ENCODE measurements at places on chromosomes 5 and 9. TPM values are rescaled to one million over a fixed set of nuclear protein-coding genes. Genes with fewer than 3 reads are reported as not detected.

Gene ITK
- not detected for total RNA-seq

- DNase-seq = no peak
Measured at GRCh38 chr9:22055090-22055489, 46.0 kb upstream of the CDKN2B start.

Gene PKD2L2
- not detected for total RNA-seq

DNA sequence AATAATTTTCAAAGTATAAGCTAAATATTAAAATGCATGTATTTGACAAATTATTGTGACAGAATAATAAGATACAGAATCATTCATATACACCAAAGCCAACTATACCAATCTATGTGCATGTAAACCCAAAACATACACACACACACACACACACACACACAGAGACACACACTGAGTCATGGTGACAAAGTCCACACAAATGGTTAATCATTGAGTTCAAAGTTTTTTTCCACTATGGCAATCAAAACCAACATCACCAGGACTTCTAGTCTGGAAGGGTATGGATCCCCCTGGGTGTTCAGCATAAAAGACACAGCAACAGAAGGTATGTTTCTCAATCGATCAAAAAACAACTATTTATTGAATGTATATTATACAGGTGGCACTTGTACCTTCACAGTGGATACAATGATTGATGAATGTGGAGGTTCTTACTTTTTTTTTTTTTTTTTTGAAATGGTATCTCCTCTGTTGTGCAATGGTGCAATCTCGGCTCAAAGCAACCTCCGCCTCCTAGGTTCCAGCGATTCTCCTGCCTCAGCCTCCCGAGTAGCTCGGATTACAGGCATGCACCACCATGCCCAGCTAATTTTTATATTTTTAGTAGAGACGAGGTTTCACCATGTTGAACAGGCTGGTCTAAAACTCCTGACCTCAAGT lies 137.0 kb downstream of the PDE4D start:
- no peak for DNase-seq

Gene FGF18
- 11.7 TPM for total RNA-seq

GRCh38 chr9:37486616-37487548 lies 1.1 kb downstream of the POLR1E start:
- no peak for DNase-seq

- DNase-seq = no peak
Measured at GRCh38 chr5:178086266-178086665, 27.1 kb upstream of the N4BP3 start.

DNA sequence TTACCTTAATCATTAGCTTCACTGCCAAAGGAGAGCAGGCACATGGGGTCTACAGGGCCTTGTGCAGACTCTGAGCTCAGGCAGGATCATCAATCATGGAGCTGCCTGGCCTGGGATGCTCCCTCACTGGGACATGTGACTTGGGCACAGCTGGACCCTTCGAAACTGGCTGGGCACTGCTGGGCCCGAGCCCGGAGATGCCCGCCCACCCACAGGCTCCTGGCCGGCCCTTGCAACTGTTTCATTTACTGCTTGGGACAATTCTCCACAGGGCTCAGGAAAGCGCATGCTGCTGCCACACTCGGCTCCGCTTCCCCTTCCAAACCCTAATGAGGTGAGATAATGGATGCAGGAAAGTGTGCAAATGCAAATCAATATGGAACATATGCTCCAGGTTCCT lies 387.5 kb downstream of the TRIM36 start:
- DNase-seq = no peak

DNA sequence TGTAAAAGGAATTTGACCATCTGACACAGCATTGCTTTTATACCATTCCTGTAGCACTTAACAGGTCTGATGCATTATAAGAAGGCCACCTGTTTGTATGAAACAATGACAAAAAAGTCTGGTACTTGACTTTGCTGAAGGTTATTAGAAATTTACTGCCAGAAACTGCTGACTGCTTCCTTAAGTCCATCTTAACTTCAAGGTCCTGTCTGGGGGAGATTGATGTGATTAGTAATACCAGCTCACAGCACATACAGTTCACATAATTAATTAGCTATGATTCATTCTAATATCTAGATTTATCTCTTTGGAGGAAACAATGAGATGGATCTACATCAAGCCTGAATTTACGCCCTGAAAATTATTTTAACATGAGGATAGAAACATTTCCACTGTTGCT lies 49.6 kb upstream of the TEK start:
- DNase-seq = no peak

Gene WNK2
- 66.0 TPM for total RNA-seq

- no peak for DNase-seq
Measured at GRCh38 chr5:178995341-178995690, 196 bp upstream of the GRM6 start.

DNA sequence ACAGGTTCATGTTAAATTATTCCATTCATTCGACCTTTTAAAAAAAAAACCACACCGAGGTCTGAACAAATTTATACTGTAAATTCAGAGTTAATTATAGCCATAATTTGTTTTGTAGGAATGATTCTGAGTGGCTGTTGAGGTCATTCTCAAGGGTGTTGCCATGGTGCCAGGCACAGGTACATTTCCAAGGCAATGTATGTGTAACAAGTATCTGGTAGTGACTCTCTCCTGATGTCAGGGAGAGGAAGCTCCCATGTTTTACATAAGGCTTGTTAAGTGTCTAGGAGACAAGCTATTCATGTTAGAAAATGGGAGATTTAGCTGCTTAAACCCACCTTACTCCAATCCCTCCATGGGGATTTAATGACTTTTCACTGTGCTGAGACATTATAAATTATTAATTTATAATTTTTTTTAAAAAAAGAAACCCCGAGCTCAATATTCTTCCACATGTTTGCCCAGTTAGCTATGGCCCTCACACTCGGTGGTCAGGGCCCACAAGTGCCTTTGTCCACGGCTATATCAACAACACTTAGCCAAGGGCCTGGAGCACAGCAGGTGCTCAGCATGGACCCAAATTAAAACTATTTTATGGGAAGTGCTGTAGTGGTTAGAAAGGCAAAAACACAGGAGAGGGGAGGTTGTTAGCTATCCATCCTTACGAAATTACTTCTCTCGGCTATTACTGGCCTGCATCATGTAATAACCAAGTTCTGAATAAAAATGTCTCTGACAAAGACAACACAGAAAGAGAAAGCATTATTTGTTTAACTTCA lies 154.6 kb upstream of the GNA14 start:
- DNase-seq = no peak

DNA sequence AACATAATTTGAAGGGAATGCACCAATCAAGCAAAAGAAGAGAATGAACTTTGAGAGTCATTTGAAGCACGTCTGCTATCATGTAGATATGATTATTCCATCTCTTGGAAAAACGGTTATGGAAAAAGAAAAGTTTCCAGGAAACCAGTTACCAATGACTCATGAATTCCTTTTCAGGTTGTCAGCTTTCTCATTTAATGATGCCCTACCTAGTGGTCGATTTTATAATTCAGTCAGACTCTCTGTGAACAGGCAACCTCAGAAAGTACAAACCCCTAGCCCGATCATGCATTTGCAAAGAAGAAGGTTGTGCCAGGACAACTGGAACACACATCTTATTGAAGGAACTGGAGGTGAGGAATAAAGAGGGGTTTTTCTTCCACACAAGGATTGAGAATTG lies 355.1 kb upstream of the GRIA1 start:
- DNase-seq = no peak

Gene TMEM215
- 0.07 TPM for total RNA-seq

GRCh38 chr9:93650448-93650847 lies 74.1 kb downstream of the PHF2 start:
- no peak for DNase-seq

- no peak for DNase-seq
Measured at GRCh38 chr5:36073595-36074216, 7.0 kb upstream of the UGT3A2 start.

Gene OLFM1
- total RNA-seq = 2.0 TPM

Gene AHRR
- total RNA-seq = 10.7 TPM

GRCh38 chr9:74784506-74784905 lies 103.2 kb downstream of the TRPM6 start:
- DNase-seq = no peak

DNA sequence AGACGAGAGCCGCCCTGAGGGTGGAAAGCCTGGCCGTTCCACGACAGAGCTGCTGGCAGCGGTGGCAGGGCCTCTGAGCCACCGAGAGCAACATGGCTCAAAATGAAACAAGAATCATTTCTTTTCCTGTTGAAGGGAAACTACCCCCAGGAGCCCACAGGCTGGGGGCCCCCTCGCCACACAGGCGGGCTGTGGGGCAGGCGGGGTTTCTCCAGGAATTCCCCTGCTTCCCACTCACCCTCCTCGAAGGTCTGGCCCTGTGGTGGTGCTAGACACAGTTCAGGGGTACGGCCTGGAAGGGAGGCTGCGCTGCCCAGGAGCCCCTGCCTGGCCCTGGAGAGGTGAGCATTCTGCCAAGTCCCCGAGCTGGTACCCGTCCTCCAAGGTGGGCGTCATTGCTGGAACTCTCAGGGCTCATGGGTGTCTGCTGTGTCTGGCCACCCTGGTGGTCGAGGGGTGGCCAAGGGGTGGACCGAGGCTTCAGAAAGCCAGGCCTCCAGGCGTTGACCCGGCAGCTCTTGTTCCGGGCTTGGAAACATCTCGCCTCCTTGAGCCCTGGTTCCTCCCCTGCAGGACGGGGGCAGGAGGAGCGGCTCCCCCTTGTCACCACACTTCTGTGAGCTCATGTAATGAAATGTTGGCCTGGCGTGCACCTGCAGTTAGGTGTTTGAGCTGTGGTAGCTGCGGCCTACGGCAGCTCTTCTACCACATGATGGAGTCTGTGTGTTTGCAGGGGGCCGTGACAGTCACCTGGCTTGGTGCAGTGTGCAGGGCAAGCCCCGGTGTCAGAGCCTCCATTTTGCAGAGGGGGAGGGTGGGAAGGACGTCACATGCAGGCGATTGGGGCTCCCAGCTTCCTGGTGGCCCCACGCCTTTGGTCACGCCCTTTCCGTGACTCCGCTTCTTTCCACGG lies 65.3 kb downstream of the RXRA start:
- DNase-seq = no peak

GRCh38 chr5:137487600-137487999 lies 11.5 kb downstream of the SPOCK1 start:
- no peak for DNase-seq

Gene UCK1
- 21.9 TPM for total RNA-seq

Gene ELP1
- total RNA-seq = 31.0 TPM

- DNase-seq = no peak
Measured at GRCh38 chr5:104295991-104296390, 733.4 kb upstream of the NUDT12 start.

DNA sequence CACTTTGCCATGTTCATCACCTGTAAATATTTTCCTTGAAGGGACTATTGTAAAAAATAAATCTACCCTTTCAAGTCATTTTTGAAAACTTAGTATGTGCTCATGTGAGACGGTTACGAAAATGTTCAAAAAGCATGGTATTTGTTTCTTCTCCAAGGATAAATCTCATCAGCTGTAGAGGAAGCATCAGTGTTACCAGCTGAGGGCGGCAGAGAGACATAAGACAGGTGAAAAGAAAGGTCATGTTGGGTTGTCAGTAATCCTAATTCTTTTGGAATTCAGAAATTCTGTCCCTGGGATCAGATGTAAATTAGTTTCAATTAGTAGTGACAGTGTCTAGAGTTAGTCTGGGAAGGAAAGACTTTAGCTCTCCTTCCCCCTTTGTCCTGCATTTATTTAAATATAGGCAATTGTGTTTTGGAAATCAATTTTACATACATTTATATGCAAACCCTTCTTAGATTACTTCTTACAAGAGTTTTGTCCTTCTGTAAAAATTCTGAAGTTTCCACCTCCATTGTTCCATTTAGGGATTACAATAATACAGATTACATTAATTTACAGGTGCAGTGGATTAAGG lies 791.9 kb upstream of the CDH6 start:
- DNase-seq = no peak

Gene ASB6
- 24.5 TPM for total RNA-seq

DNA sequence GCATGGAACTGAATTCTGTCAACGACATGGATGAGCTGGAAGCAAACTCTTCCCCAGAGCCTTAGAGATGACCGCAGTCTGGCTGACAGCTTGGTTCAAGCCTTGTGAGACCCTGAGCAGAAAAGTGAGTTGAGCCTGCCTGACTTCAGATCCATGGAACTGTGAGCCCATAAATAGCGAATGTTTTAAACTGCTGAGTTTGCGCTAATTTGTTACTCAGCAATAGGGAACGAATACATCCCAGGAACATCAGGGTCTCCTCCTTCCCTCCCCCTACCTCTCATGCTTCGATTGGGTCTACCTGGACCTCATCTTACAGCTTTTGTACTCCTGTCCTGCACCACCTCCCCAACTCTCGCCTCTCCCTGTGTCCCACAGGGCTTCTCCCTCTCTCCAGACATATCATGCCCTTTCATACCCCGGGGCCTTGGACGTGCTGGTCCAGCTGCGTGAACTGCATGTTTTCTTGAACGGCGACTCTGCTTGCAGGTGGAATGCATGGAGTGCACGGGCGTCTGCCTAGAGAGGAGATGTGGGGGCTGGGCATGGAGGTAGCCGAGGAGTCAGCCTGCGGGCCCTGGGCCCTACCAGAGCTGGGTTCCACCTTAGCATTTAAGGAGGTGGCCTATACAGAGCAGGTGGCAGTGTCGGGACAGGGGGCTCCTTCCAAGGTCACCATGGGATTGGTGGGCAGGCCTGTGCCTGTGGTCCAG lies 7.9 kb downstream of the GADD45G start:
- DNase-seq = no peak

GRCh38 chr9:69153707-69154521 lies 20.2 kb upstream of the TJP2 start:
- no peak for DNase-seq

GRCh38 chr9:130929571-130930038 lies 9.4 kb downstream of the FIBCD1 start:
- no peak for DNase-seq

Gene MORN5
- not detected for total RNA-seq

Gene LMX1B
- not detected for total RNA-seq

DNA sequence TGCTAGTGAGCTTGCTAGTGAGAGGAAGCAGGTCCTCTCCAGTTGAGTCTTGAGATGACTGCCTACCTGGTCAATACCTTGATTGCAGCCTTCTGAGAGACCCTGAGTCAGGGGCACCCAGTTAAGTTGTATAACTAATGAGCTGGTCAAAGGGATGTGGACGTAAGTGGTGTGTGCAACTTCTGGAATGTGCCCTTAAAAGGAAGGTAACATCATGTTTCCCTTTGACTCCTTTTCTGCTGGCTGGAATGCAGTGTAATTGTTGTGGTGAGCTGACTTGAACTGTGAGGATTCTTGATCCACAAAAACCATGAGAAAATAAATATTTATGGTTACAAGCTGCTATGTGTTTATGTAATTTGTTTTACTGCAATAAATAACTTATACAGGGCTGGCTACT lies 2.4 kb upstream of the SNX2 start:
- no peak for DNase-seq

Gene ENHO
- 1.0 TPM for total RNA-seq

Gene FOXD4L4
- total RNA-seq = 0.38 TPM

Gene PLPP7
- 0.60 TPM for total RNA-seq
